ENCODE measurements at places on chromosomes 11 and 22.

DNA sequence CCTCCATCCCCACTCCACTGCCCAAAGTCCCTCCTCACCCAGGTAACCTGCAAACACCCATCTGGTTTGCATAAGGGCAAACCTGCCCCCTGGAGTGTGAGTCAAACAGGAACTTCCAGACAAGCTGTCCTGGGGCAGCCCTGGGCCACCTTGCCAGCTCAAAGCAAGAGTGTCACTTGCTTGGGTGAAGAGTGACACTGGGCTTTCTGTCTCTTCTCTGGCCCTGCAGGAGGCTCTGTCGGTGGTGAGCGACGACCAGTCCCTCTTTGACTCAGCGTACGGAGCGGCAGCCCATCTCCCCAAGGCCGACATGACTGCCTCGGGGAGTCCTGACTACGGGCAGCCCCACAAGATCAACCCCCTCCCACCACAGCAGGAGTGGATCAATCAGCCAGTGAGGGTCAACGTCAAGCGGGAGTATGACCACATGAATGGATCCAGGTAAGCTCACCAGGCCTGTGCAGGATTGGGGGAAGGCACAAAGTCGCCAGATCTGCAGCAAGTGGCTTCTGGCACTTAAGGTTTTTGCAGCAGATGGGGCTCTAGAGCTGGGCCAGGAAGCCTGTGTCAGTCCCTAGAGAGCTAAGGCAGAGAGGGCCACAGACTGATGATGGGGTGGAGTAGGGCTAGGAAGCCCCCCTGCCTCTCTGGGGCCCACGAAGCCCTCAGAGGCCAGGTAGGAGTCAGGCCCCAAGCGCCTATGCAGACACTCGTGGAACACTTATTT lies 64.2 kb downstream of the FLI1 start:
- no peak for DNase-seq

- no peak for DNase-seq
Observed at GRCh38 chr22:21949569-21949918, 3.1 kb downstream of the PPM1F start.

DNA sequence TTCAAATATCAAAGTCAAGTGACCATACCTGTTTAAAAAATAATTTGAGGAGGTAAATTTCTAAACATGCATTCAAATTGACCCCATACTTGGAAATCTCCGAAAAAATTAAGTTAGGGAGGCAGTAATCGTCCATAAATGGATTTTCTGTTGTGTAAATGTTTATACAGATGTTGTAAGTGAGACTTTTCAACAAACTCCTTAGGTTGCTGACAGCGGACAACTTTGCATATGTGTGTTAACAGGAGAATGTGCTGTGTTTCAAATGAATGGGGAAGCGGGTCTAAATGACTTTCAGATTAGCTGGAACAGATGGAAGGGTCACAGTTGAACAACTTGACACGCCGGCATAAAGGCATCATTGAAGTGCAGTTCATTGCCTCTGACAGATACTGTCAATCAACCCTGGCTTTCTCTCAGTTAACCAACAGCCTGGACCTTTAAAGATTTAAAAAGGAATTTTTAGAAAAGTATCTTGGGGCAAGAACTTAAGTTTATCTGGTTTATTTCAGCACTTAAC lies 98.2 kb upstream of the DBX1 start:
- DNase-seq, result no peak

GRCh38 chr11:134524896-134525845 lies 113.1 kb upstream of the B3GAT1 start:
- no peak for DNase-seq

DNA sequence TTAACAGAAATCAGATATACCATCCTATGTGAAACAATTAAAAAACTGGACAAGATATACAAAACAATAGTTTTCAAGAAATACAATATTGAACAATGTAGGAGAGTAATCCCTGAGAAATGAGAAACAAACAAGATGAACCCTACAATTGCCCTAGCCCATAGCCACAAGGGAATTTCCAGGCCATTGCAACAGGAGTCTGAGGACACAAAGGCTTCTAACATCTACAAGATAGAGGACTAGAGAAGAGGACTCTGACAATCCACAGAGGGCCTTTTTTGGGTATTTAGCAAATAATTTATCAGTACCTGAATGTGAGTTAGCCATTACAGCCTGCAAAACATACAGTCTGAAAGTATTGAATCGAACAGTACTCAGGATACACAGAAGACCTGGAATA lies 251.7 kb downstream of the GRM5 start:
- DNase-seq, result no peak

DNA sequence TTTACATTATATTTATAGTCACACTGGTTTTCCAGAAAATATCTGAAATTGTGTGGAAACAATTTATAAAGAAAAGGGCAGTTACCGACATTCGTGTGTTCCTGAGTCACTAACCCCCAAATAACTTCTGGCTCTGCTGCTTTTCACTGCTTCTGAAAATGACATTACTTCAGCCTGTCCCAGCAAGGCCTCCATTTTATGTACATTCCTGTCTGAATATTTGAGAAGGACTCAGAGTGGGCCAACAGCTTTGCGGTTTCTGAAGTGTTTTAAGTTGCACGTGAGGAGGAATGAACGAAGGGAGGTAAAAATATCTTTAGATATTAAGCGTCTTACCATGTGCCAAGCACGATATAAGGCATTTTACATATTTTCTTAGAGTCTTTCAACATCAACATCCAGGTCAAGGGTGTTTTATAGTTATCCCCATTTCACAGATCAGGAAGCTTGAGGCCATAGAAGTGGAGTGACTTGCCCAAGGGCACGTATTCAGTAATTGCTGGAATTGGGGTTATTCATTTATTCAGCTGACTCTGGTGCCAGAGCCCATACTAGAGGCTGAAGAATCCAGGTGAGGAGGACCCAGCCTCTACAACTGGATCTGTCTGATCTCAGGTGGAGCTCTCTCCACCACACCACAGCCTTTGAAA lies 30.8 kb upstream of the WNT11 start:
- no peak for DNase-seq

DNA sequence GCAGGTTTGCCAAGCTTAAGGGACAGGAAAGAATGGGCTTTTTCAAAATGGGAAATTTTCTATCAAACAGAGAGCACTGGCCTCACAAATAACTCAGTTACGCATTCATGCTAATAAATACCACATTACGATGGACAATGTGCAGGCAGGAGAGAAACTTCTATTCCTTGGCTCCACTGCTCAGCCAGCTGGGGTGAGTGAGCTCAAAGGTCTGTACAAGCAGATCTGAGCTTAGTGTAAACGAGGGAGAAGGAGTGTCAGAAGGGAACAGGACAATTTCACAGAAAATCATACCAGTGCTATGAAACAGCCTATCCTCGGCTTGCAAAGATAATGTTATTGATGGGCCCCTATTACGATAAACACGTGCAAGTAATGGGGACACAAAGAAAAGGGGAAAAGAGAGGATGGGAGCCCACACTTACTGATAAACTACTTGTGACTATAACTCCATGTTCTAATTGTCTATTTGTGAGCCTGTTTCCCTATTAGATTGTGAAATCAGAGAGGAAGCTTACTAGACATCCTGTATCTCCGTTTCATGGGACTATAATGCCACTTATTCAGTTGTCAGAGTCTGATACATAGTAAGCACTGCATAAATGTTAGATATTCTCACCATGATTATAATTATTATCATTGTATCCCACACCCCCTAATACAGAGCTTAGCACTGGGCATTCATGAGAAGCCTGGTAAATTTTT lies 46.3 kb downstream of the AMOTL1 start:
- DNase-seq, result no peak

DNA sequence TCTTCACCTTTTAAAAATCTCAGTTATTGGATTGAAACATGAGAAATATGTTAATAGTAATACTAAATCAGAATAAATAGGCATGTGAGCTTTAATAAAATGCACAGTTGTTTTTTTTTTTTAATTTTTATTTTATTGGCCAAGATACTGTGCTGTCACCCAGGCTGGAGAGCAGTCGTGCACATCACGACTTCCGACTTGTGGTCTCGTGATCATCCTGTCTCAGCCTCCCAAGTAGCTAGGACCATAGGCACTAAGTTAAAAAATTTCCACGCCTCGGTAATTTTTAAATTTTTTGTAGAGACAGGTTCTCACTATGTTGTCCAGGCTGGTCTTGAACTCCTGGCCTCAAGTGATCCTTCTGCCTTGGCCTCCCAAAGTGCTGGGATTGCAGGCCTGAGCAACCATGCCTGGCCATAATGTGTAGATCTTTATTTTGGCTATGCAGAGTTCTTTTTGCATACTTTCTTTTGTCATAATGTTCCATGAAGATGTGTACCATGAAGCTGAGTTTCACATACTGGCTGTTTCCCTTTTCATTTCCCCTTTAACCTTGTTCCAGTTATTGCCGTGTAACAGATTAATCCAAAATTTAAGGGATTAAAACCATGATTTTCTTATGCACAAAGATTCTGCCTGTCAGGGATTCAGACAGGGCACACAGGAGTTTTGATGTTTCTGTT lies 16.0 kb downstream of the CAPRIN1 start:
- no peak for DNase-seq

Data from stimulated activated CD4-positive, alpha-beta T cell treated with anti-CD3 and anti-CD28 coated beads, Interleukin-1b, Interleukin-23, amount 100 ng/mL, for 1 hour (primary cell).